ENCODE measurements at places on chromosomes 2 and 18.

DNA sequence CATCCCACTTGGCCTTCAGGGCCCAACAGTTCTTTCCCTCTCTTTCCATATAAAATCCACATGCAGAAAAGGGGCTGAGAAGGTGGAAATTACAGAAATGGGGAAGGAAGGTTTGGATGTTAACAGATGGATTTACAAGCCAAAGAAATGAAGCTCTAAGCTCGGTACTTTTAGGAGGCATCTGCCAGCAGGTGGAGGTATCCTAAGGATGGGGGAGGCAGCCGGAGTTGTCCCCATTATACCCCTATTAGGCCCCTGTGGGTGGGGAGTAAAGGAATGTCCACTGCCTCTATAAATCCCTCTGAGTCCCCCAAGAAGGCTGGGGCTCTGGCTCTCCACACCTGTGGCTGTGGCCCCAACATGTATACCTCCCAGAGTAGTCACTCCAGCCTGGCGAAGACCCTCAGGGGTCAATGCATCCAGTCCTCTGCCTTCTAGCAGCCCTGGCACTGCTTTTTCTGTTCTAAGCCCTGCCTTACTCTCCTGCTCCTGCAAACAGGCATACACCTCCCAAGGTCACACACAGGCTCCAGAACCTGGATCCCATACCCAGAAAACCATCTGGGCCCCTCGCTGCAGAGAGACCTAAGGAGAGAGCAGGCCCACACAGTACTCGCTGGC is 1.2 kb downstream of the FBXO41 start:
- DNase-seq, result no peak

- DNase-seq, result no peak
Observed at GRCh38 chr2:55949613-55950012, 26.0 kb upstream of the EFEMP1 start.

DNA sequence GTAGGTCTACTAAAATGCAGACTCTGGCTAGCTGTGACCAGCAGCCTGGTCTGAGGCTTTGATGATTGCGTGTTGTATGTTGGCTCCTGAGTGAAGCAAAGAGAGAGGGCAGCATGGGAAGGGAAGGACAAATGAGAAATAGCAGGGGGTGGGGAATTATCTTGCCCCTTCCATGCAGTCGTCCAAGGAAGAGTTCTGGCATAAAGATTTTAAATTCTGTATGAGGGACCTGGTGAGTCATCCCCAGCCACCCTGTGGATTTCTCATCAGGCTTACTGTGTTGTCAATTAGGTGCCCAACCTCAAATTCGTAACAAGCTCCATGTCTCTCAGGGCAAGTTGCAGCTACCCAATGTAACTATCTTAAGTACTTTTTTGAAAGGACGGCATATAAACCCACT is 72.1 kb upstream of the NOSTRIN start:
- DNase-seq, result no peak

DNA sequence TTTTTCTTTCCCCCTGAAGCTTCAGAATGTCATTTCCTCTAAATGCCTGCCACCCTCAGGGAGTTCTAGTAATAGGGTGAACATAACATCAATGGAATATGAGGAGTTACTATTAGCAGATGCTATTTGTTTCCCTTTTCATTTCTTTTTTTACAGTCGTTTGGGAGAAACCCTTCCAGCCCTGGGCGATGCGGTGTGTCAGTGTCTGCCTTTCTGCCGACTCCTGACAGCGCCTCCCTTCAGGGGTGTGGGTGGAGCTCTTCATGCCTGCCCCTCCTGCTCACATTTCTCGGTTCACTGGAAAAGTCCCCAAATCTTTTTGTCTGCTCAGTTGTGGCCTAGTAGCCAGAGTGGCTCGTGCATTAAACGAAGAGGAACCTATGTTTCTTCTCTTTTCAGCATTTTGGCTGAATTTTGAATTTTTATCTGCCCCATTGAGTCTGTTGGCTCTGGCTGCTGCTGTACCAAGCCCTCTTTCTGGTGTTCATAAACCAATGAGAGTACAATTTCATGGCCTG is 72.3 kb downstream of the FMNL2 start:
- DNase-seq, result no peak

DNA sequence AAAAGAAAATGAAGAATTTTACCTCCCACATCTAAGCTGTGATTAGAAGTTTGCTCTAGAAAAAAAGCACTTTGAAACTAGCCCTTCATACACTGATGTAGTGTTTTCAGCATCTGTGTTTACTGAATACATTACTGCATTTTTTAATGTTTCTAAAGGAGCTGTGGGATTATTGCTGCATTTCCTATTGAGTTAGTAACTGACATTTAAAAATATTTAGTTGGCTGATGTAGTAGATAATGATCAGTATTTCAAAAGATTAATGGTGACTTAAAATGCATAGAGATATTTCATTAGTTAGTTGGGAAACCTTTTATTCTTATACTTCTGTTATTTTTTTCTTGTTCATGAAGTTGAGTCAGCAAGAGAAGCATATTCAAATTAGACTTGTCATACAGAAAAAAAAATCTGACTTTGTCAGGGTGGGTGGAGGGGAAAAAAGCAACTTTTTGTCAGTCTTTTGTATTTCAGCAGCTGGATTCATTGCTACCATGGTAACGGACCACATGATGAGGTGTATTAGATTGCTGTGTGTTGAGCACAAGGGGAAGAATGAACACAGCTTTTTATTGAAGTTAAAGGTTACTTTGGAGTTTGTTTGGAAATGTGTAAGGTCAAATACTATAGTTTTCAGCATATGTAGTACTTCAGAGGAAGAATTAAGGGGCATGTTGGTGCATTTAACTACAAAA is at the start of gene DTNA:
TSS of gene DTNA (plus strand) at position 549 of the 692 bp plus-strand sequence. CDS start 45,679 bp downstream, outside the sequence.
- no peak for DNase-seq

- no peak for DNase-seq
Observed at GRCh38 chr2:187369471-187369870, 78.6 kb downstream of the CALCRL start.

- DNase-seq, result no peak
Observed at GRCh38 chr2:68127358-68128242, 30.1 kb upstream of the PNO1 start.

- no peak for DNase-seq
Observed at GRCh38 chr2:238875101-238875470, 27.2 kb downstream of the TWIST2 start.

DNA sequence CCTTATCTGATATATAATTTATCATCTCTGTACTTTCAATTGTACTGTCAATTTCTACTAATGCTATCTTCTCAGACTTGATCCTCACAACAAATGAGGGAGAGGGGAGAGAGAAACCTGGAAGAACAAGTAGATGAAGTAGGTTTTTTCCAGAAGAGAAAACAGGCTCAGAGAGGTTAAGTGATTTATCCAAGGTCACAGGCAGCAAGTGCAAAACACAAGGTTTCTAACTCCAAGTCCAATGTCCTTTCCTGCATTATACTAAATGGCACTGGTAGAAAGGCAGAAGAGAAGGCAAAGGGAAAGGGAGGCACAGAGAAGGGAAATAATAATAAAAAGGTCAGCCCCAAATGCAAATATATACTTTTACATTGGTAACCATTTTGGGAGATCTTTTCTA is 7.5 kb downstream of the MEX3C start:
- no peak for DNase-seq

DNA sequence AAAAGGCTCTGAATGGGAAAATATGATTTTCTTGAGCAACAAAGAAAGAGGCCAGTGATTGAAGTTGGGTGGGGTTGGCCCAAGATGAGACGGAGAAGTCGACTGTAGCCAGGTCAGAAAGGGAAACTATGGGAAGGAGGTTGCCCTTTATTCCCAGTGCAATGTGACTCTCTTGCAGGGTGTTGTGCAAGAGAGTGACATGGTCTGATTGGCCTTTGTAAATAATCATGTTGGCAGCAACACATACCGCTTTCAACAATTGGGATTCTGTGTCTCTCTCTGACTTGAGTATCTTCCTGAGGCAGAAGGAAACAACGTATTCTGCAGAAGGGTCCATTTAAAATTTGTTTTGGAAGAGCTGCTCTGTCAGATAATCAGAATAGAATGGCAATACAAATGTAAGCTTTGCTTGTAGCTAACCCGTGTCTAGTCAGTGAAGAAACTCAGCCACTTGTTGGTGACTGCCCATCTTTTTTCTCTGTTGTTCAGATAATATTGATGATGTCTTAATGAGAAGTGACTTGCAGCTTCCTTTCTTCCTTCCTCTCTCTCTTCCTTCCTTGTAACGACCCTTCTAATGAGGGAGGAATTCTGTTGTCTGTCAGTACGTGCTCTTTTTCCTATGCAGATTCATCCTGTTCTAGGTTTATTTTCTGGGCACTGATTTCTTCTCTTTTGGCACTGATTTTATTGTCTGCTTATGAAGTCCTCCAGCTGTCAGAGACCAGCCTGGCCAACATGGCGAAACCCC is 311.0 kb upstream of the FAM98A start:
- no peak for DNase-seq

GRCh38 chr2:51387235-51387634 is 355.3 kb upstream of the NRXN1 start:
- DNase-seq, result no peak

DNA sequence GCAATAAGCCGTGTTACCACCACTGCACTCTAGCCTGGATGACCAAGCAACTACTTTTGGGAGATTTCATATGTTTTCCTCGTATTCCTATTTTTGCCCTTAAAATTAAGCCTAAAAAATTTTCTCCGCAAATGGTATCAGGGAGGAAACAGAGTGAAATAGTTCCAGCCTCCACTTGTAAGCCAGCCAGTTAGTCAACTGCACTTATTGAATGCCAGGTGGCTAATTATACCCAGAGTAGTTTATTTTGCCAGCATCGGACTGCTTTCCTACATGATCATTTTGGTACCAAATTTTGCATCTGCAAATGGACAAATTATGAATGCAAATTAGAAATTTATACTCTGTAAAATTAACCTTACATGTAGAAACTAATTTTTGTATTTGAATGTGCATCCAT is 90.2 kb upstream of the ARHGAP28 start:
- no peak for DNase-seq

DNA sequence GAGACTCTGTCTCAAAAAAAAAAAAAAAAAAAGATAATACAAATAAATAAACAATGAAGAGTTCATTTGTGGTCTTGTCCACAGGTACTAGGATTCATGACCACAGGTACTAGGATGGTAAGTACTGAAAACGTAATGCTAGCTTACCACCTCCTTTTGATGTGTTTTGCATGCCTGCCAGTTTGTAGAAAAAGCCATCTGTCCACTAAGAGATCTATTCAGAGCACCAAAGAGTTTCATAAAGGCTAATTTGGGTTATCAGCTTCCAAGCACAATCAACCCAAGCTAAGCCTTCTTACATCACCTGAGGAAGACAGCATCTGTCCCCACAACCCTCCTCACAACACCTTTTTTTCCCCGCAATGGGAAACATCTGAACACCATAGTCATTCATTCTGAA is 477.2 kb downstream of the ZEB2 start:
- DNase-seq, result no peak

DNA sequence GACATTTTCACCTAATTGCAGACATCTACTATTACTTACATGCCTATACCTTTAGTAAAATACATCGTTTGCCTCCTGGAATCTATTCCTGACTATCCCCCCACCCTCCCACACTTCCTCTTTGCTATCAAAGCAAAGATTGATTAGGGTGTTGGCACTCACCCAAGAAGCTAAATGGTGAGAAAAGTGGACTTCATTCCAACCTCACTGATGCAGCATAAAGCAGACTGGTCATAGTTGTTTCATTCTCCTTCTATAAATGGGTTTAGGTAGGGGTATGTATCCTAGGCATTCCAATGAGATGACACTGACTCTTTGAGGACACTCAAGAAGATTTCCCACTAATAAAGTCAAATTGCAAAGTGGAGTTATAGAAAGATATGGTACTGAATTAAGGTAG is 97.4 kb downstream of the LRP1B start:
- no peak for DNase-seq

GRCh38 chr2:160574468-160575140 is 81.0 kb upstream of the RBMS1 start:
- DNase-seq, result no peak

- no peak for DNase-seq
Observed at GRCh38 chr2:241161646-241162281, 11.5 kb downstream of the PPP1R7 start.

GRCh38 chr2:223562078-223562477 is 40.1 kb downstream of the SCG2 start:
- no peak for DNase-seq

- DNase-seq, result no peak
Observed at GRCh38 chr18:50982802-50983179, 15.0 kb downstream of the ELAC1 start.

GRCh38 chr2:23680951-23681350 is 246.0 kb downstream of the ATAD2B start:
- DNase-seq, result no peak

Measured in stimulated activated CD8-positive, alpha-beta memory T cell treated with anti-CD3 and anti-CD28 coated beads, Interleukin-7, amount 100 ng/mL, for 1 hour (primary cell).